Epithelial cell of proximal tubule (primary cell): ENCODE measurements at places on chromosomes 13 and 19.
A peak's percentile ranks its signal among the peaks of the same experiment; 100 is the strongest.

DNA sequence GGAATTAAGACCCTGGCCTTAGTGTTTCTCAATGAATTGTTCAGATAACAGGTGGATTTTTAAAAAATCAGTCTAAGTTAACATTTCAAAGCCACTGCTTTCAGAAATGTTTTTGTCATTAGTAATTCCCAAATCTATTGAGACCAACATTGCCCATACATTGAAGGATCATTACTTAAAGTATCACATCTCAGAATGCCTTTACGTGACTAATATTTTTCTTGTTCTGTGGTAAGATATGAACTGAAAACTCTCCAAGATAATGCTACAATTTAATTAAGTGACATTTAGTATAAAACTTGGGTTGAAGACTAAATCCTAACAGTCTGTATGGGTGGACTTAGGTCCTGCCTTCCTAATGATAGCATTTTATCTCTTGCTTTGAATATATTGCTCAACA, 59.4 kb upstream of the POSTN start:
- DNase-seq: no peak

GRCh38 chr13:98216135-98216565, 39.1 kb upstream of the RNF113B start:
- DNase-seq: no peak

DNA sequence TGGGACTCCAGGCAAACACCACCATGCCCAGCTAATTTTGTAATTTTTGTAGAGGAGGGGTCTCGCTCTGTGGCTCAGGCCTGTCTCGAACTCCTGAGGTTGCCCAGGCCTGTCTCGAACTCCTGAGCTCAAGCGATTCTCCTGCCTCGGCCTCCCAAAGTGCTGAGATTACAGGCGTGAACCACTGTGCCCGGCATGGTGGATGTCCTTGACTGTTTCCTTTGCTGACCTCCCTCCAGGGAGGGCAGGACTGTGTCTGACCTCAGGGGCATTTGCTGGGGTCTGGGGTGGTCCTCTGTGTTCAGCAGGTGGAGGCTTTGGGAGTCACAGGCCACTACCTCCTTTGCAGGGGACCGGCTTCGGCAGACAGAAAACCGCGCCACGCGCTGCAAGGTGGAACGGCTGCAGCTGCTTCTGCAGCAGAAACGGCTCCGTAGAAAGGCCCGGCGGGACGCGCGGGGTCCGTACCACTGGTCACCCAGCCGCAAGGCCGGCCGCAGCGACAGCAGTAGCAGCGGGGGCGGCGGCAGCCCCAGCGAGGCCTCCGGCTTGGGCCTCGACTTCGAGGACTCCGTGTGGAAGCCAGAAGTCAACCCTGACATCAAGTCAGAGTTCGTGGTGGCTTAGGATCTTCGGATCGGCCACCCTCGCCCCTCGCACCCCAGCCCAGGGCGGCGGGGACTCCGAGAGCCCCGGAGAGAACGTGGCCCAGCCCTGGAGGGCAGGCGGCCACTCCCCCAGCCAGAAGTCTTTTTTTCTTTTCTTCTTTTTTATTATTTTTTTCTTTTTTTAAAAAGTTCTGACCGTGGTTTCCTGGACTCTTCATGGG, 8.5 kb downstream of the MIDN start:
- no peak for DNase-seq

GRCh38 chr13:77619655-77620054, 77.8 kb upstream of the SLAIN1 start:
- no peak for DNase-seq

DNA sequence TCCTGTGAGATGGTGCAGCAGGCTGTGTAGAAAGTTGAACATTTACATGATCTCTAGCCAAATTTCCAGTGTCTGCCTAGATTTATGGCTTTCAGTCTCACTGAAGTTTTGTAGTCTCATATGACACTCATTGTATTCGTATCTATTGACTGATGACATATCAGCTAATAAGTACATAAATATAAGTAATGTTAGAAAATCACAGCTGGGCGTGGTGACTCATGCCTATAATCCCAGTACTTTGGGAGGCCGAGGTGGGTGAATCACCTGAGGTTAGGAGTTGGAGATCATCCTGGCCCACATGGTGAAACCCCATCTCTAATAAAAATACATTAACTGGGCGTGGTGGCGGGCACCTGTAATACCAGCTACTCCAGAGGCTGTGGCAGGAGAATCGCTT, 54.7 kb upstream of the HTR2A start:
- DNase-seq: no peak

DNA sequence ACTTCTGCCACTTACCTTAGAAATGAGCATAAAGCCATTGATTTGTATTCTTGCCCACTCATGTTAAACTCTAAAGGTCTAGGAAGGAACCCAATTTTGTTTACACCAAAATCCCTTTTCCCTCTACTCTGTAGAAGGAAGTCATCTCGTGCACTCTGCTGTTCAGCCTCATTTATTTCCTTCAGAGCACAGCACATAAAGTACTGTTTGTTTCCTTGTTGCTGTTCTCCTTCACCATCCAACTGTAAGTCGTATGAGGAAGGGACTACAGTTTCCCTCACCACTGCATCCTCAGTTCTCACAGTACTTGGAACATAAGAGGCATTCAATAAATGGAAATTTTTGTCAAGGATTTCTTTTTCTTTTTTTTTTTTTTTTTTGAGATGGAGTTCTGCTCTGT, 24.6 kb downstream of the CDADC1 start:
- no peak for DNase-seq

DNA sequence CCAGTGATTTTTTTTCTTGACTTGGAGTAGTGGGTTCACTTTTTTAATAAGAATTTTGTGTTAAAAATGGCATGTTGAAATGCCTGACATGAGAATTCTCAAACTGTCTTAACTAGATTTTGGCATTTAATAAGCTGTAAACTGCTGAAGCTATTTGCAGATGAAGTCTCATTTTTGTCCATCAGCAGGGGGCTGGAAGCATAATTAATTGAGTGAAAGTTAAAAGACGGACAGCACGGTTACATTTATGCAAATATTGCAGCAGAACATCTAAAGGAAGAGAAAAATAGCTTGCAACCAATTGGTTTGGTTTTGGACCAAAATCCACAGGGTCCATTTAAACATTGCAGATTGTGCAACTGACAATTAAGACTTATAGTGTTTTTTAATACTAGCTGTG, 837.3 kb upstream of the KLHL1 start:
- no peak for DNase-seq

- no peak for DNase-seq
Observed at GRCh38 chr13:21812192-21812626, 141.3 kb downstream of the FGF9 start.

- no peak for DNase-seq
Observed at GRCh38 chr13:99980201-99980823, 1.3 kb upstream of the ZIC2 start.

GRCh38 chr19:48568345-48568886, 16.4 kb downstream of the SULT2B1 start:
- no peak for DNase-seq

GRCh38 chr19:12886969-12887747, at the start of gene KLF1:
TSS of gene KLF1 (minus strand) at chr19:12887201. CDS start at chr19:12887140, 61 bp downstream.
- DNase-seq: no peak

GRCh38 chr19:4372165-4373012, 28.0 kb downstream of the SH3GL1 start:
- no peak for DNase-seq

- no peak for DNase-seq
Observed at GRCh38 chr19:2630352-2631001, 72.0 kb downstream of the GNG7 start.

- no peak for DNase-seq
Observed at GRCh38 chr19:51708811-51709210, 15.0 kb downstream of the HAS1 start.

- no peak for DNase-seq
Observed at GRCh38 chr19:30061223-30062064, 119.4 kb downstream of the URI1 start.

DNA sequence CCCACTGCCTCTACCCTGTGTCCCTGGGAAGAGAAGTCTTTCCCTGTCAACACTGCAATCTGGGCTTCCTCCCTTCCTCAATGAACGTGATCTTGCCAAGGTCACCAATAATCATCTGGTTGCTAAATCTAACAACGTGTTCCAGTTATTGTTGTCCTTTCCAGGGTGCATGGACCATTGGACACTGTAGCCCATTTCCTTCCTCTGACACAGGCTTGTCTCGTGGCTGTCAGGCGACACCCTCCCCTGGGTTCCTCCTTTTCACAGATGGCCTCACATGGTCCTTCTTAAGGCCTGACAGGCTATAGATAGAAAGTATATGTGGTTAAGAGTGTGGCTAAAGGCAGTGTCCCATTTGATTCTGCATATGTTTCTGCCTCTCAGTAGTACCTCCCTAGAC, 67.7 kb upstream of the STARD13 start:
- DNase-seq: no peak

GRCh38 chr13:23799945-23800344, 89.3 kb downstream of the MIPEP start:
- DNase-seq: no peak

DNA sequence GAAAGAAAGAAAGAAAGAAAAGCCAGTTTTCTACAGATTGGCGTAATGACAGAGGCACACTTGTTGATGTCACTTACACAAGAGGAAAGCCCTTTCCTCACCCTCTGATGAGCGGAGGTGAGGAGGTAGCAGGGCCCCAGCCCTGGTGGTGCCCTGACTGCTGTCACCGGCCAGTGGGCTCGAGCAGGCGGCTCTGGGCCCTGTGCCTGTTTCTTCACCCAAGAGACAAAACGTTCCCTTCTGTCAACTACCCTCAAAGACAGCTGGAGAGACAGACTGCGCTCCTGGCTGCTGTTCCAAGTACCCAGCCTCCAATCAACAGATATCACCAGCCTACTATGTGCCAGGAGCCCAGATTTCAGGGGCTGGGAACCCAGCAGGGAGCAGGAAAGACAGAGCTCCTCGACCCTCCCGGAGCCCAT, 10.1 kb downstream of the EPS15L1 start:
- DNase-seq: no peak

GRCh38 chr19:44752816-44753625, 4.5 kb downstream of the BCL3 start:
- peak; percentile 72 for DNase-seq

GRCh38 chr13:104979281-104980030, 1556.0 kb downstream of the EFNB2 start:
- DNase-seq: no peak

DNA sequence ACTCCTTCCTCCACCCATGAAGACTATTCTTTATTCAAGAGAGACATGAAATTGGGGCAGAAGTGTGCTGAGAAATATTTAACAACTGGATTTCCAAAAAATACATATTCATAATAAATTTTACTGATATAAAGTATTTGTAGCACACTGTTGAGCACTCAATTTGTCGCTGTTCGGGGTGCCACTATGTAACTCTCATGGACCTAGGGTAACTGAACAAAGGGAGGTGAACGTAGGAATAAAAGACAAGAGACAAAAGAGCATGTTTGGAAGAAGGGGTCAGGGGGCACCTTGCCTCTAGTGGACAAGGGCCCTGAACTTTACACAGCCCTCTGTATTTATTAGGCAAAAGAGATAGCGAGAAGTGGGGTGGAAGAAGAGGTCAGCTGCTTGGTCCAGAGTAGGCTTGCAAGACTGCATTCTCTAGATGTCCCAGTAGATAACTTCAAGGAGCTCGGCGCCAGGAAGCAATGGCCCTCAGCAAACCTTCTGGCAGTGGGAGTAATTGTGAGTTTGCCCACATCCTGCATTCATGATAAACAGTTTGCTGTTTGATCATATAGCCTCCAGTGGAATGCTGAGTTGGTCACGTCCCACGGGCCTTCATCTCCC, 4.5 kb upstream of the ZNF175 start:
- no peak for DNase-seq

- no peak for DNase-seq
Observed at GRCh38 chr13:45711951-45712350, 9.8 kb downstream of the CBY2 start.

- no peak for DNase-seq
Observed at GRCh38 chr13:104477261-104477660, 1411.0 kb upstream of the SLC10A2 start.

- DNase-seq: no peak
Observed at GRCh38 chr13:37640499-37640898, 41.9 kb upstream of the POSTN start.

DNA sequence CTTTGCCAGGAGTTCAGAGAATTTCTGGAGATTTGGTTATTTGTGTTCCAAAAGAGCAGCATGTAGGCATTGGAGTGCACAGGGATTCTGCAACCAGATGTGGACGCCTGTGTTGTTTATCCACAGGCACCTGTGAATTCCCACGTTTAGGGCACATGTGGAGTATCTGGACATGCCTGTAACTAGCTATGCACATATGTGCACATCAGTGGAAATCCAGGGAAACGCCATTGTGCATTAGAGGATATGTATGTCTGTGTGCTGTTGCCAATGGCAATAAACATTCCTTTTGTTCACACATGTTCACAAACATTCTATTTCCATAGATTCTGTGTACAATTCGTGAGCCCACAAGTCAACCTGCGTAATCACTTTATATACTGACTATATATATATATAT, 34.7 kb downstream of the OLFM2 start:
- no peak for DNase-seq
